ENCODE measurements at places on chromosomes 3 and 15.

DNA sequence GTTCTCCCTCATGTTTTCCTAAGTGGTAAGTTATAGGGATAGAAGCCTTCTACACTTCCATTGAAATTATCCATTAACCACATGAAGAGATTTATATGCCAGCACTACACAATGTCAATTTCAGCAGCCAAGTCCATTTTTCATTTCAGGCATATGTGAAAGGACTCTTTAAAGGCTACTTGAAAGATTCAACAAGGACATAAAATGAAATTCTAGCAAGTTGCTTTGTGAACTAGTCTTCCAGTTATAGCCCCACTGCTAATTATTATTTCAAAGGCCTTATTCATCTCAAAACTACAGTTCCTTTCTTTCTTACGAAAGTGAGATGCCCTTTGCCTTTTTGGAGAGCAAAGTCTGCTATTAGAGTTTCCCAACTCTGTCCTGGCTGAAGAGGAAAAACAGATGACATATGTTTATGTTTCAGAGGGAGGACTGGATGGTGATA is 66.0 kb upstream of the SLC2A2 start:
- DNase-seq, result no peak

DNA sequence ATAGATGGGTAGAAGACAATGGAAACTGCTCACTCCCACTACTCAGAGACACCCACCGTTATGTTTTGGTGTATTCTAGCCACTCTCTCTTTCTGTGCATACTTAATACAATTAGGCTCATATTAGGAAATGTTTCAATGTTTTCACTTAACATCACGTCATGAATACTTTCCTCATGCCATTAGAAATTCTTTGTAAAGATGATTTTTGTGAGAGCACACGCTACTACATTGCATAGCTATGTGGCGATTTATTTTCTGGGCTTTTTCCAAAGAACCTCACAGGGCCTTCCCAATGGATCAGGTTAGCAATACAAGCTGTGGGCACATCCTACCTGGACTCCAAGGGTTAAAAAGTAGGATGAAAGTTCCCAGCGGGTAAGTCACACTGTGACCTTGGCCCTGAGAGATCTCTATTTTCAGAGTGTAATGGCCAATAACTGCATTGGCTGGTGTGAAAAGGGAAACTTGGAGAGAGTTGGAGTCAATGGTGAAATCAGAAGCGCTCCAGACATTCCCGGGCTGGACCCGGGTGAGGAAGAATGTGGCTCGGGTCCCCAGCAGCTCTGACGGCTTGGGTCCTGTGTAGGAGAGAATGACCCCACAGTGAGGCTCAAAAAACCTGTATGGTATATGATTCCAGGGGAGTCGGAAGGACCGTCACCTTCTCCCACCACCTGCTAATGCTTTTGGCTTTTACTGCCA is 25.8 kb upstream of the TGM5 start:
- DNase-seq, result no peak

DNA sequence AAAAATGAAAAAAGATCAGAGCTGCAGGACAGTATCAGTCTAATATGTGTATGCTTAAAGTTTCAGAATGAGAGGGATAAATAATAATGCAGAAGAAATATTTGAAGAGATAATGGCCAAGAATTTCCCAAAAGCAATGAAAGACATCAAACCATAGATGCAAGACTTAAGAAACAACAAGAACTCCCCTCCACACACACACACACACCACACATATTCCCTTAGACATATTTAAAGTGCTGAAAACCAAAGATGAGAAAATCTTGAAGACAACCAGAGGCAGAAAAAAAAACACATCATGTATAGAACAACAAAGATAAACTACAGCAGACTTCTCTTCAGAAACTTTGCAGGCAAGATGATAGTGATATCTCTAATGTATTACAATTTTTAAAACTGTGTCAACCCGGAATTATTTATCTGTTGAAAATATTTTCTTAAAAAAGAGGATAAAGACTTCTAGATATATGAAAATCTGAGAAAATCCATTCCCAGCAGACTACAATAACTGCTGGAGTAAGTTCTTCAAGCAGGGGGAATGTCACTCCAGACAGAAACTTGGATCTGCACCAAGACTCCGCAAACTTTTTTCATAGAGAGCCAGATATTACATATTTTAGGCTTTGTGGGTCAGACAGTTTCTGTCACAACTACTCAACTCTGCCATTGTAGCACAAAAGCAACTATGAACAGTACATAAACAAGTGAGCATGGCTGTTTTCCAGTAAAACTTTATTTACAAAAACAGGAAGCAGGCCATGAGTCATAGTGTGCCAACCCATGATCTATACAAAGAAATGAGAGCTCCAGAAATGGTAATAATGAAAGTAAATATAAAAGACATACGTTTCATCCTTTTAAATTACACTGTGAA is 223.4 kb upstream of the CGNL1 start:
- no peak for DNase-seq

DNA sequence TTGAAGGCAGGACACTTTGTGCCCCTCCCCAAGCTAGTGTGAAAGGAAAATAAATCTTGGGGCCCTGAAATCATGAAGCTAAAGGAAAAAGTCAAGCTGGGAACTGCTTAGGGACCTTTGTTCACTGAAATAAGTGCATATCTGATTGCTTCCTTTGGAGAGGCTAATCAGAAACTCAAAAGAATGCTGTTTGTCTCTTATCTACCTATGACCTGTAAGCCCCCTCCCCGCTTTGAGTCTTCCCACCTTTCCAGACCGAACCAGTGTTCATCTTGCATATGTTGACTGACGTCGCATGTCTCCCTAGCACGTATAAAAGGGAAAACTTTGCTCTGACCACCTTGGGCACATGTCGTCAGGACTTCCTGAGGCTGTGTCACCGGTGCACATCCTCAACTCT is 53.1 kb downstream of the SLC30A4 start:
- no peak for DNase-seq

GRCh38 chr15:40155270-40155910 is 5.5 kb upstream of the BUB1B start:
- DNase-seq, result peak; percentile 51

- DNase-seq, result no peak
These were observed 54.0 kb upstream of the PPARG start for GRCh38 chr3:12234906-12235305.

GRCh38 chr15:88878720-88879184 is 16.6 kb downstream of the HAPLN3 start:
- no peak for DNase-seq

- no peak for DNase-seq
These were observed 16.6 kb downstream of the TEX264 start for GRCh38 chr3:51687431-51688205.

DNA sequence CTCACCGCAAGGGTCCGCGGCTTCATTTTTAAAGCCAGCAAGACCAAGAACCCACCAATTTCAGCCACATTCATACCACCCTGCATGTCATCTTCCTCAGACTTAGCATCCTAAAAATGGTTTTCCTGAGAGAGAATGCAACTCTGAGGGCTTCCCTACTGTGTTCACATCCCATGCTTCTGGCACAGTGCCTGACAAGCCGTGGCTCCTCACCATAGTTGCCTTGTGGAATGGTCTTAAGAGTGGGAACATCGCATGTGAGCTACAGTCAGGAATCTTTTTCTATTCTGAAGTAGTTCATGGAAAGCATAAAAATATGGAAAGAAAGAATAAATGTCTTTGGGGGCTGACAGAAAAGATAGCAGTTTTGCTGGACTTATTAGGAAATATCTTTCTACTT is 120.3 kb downstream of the RAP2B start:
- no peak for DNase-seq

DNA sequence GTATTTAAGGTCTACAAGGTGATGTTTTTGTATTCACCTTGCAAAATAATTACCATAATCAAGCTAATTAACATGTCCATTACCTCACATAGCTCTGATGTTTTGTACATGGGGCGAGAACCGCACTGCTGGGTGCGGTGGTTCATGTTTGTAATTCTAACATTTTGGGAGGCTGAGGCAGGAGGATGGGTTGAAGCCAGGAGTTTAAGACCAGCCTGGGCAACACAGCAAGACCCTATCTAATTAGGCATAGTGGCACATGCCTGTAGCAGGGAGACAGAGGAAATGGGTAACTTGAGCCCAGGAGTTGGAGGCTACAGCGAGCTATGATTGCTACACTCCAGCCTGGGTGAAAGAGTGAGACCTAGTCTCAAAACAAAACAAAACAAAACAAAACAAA is 248.2 kb upstream of the NSMCE3 start:
- no peak for DNase-seq

DNA sequence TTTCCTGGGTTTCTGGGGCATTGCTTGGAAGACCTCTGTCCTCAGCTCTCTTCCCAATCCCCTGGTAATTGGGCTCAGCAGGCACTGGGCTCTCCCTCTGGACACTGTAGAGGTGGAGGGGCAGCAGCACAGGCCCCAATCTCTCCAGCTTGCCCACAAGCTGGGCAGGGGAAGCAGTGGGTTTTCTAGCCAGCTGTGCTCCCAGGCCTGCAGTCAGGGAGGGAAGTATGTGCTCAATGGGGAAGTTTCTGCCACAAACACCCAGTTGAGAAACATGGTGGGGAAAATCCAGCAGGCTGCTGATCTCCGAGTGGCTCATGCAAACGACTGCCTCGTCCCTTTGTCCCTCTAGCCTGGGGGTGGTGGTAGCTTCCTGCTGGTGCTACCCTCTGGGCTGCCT is 12.8 kb upstream of the RFT1 start:
- DNase-seq, result no peak

DNA sequence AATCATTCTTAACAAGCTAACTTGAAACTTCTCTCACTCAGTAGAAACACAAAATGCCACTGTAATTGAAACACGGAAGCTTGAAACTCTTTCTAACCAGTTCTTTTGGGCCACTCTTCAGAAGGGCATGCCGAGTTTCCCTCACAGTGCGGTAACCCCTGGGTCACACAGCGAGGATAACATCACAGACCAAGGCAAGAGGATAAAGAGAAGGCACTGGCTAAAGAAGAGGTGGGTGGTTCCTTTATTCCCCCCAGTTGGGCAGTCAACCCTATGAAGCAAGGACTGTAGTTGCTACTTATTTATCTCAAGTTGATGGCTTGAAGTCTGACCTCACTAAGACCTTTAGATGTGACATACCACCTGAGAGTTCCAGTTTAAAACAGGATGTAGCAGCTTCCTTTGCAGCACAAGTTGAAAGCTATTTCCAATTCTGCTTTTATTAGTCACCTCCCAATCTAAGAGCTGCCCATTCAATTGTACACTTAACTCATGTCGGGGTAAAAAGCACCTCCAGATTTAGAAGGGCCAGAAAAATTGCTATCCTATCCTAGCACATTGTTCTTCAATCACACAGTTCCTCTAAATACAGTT is 272.4 kb downstream of the TIGIT start:
- no peak for DNase-seq

GRCh38 chr3:138297059-138297607 is 32.5 kb downstream of the NME9 start:
- DNase-seq, result no peak

GRCh38 chr3:58520403-58521335 is 16.3 kb downstream of the ACOX2 start:
- DNase-seq, result no peak

- DNase-seq, result no peak
These were observed 6.9 kb downstream of the NSMCE3 start for GRCh38 chr15:29262738-29263137.
